ENCODE measurements at places on chromosomes 11 and 22.
A peak's percentile ranks its signal among the peaks of the same experiment; 100 is the strongest.

GRCh38 chr11:120141768-120142423, 4.0 kb upstream of the TRIM29 start:
- no peak for DNase-seq

GRCh38 chr22:29154364-29155048, 51.2 kb upstream of the EMID1 start:
- DNase-seq: peak; percentile 51

DNA sequence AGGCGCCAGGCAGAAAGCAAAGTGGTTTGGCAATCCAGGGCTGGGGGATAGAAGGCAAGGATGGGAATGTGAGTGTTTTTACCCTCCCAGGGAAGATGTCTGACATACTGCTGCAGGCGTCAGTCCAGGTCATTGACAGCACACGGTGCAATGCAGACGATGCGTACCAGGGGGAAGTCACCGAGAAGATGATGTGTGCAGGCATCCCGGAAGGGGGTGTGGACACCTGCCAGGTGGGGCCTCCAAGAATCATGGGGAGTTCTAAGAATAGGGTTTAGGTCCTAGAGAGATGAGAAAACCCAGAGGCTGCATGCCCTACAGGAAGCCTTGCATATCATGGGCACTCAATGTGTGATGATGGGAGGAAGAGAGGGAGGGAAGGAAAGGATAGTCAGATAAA, 28.3 kb upstream of the SMIM35 start:
- DNase-seq: no peak

- no peak for DNase-seq
Measured at GRCh38 chr11:116984589-116984988, 113.6 kb downstream of the SIK3 start.

DNA sequence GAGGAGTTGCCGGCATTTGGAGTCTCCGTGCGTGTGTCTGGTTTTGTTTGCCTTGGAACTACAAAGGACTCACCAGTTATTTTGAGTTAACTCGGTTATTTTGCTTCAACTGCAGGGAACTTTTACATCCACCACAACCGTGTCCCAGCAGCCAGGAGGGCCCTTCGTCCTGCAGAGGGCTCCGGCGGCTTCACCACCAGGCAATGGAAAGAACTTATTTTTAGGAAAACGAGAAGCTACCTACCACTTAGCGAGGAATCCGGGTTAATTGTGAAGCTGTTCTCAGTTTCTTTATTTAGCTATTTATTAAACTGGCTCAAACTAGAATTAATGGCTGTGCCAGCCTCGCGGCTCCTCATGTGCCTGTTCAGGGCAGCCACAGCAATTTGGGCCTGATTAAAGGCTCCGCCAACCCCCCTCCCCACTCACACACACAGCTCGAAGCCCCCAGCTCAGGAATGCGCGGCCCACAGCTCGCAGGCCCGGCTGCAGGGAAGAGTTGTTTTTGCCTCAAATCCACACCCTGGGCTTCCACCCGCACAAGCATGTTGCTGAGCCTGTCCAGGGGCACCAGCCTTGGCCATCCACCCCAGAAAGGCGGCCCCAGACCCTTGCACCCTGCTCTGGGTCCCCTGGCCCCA, 55.9 kb upstream of the FGF3 start:
- DNase-seq: no peak

GRCh38 chr11:134734141-134734845, 322.3 kb upstream of the B3GAT1 start:
- DNase-seq: no peak

- no peak for DNase-seq
Measured at GRCh38 chr11:10139656-10140055, 154.4 kb downstream of the SBF2 start.

- DNase-seq: no peak
Measured at GRCh38 chr11:78336877-78337553, 80.6 kb downstream of the GAB2 start.

DNA sequence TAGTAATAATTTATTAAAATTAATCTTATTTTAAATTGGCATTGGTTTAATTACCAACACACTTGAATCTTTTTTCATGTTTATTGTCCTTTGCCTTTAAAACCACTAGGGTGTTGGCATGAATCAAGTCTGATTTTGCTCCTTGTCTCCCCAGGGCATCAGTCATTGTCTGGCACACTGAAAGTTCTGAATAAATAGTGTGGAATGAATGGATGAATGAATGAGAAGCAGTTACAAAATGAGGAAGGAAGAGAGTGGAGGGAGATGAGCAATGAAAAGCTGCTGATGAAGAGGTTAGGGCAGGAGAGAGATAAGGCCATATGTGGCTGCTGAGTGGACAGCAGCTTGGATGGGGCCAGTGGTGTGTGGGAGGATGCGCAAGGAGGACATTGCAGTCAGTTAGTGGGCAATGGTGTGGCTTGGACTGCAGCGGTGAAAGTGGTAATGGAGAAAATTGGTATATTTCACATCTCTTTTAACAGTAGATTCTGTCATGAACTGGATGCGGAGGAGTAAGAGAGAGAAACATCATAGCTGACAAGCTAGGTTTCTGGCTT, 132.0 kb downstream of the SPON1 start:
- DNase-seq: no peak

GRCh38 chr11:63705526-63705925, 24.2 kb downstream of the RTN3 start:
- DNase-seq: no peak

DNA sequence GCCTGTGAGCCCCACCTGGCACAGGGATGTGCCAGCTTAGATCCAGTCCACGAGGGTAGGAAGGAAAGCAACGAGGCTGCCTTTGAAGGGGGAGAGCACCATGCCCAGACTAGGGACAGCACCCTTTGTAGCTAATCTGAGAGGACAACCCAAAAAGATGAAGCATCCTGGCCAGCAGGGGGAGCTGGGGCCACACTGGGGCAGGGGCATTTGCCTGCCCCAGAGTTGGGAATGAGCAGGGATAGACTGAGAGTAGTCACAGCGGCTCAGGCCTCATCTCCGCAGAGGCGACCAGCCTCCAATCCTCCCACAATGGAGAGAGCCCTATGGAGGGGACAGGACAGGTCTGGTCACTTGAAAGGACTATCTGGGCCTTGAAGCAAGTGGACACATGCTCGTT, 16.4 kb downstream of the LMO1 start:
- DNase-seq: no peak

- no peak for DNase-seq
Measured at GRCh38 chr11:95434009-95434408, 203.0 kb upstream of the SESN3 start.

DNA sequence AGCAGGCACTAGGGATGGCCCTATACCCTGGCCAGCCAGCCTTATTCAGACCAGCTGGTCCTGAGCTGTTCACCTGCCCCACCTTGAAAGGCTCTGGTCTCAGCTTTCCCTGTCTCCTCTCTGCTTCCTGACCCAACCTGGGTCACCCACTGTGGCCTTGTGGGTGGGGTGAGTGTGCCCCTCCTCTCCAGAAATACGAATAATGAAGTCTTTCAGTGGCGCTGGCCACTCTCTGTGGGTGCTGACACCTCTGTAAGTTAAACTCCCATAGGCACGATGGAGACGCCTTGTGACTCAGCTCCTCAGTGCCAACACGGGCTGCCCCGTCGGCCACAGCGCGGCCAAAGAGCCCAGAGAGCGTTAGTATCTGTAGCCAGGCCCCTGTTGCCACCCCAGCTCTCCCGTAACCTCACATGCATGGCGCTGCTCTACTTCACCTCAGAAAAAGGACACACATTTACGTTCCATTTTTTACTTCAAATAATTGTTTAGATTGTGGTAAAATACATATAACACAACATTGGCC, 74.6 kb upstream of the SEPTIN5 start:
- no peak for DNase-seq

GRCh38 chr22:27990451-27990840, 71.4 kb upstream of the PITPNB start:
- DNase-seq: no peak

DNA sequence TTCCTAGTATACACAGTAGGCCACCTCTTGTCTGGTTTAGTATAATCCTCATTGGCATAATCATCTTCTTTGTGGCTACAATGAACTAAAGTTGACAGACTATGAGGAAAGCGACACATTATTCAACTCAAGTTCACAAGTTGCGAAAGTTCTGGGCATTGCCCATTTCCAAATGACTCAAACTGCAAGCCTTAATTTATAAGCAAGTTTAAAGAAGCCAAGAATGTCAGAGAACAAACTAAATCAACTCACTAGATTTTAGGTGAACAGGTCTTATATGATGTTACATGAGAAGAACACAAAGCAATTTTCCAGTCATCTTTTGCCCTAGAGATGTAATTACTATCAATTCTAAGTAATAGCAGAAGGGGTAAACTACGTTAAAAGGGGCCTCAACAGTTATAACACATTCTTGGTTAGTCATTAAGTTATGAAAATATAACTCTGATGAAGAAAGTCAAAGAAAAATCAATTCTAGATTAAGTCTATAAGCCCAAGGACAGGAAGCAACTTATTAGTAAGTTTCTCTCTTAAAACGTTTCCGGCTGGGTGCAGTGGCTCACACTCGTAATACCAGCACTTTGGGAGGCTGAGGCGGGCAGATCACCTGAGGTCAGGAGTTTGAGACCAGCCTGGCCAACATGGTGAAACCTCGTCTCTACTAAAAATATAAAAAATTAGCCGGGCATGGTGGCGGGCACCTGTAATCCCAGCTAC, 21.5 kb downstream of the PICALM start:
- peak; percentile 27 for DNase-seq

DNA sequence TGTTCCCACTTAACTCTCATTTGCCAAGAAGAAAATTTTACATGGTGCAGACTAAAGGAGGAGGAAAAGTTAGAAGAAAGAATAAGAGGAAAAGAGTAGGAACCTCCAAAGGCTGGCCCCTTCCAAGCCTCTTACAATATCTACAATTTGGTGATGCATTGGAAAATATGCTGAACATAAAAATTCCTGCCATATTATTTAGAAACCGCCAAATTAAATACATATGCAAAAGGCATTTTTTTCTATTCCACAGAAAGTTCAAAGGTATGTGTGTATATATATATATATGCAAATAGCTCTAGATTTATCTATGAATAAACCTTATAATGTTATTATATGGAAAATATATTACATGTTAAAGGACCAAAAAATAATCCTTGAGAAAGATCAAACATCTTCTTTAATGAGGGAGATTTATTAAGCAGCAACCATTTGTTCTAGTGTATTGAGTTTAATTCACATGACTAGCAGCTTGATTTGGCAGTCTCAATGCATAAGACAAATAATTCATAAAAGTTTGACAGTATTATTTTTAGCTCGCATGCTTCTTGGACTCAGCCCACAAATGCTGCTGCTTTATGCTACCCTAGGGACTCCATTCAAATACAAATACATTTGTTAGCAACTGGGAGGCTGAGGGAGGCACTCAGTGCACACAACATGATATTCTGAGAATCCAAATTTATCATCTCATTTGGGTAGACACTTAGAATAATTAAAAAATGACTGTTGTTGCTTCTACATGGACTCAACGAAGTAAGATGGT, 184.9 kb downstream of the SBF2 start:
- DNase-seq: no peak

- DNase-seq: no peak
Measured at GRCh38 chr11:114442536-114442935, 3.3 kb downstream of the REXO2 start.

- DNase-seq: no peak
Measured at GRCh38 chr11:83583757-83584366, 297.7 kb upstream of the CCDC90B start.

DNA sequence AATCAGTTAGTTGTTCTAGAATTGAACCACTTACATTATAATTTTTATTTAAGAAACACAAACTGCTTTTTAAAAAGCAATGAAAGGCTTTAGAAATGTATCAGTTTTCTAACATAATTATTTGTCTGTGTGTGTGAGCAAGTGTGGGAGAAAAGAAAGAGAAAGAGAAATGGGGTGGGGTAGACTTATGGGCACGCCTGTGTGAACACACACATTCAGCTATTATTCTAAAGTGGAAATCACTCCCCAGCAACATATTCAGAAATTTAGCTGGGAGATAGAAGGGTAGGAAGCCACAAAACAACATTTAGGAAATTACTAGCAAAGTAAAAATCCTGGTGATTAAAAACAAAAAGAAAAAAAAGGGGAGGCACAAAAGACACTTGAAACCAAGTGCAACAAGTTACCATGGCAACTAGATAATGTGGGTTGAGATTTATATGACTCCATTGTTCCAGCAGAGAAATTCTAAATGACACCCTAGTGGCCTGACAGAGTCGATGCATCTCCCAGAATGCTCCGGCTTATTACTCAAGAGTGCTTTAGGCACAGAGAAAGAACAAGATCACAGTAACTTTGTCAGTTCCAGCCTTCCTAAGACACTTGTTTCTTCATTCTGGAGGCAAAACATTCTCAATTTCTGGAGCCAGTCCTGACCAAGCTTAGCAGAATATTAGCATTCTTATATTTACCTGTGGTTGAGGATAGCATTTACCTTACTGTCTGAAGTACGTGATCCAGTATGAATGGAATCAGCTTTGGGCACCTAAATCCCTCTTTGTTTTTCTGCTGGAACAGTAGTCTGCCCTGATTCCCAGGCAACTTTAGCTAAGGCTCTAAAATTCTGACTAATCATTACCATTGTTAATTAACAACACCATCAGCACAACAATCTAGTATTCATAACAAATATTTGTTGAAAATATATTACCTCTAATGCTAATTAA, 444.4 kb downstream of the DLG2 start:
- DNase-seq: no peak

DNA sequence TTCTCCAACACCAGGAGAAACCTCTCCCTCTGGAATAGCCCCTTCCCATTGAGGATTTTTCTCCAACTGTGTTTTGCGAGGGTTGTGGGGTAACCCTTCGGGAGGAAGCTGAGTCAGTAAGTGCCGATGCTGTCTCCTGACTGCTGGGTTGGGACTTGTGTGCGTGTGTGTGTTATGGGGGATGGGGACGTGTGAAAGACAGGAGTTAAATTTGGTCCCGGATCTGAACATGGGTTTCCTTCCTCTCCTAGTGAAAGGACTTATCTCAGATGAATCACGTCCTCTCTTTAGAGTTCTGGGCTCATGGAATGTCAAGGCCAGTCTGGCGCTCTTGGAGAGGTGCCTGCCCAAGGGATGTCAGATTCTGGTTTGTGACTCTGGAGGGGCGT, 33.3 kb downstream of the KIAA1671 start:
- no peak for DNase-seq

GRCh38 chr22:38745676-38746460, 9.9 kb downstream of the SUN2 start:
- no peak for DNase-seq

GRCh38 chr22:49039625-49040024, 788.0 kb downstream of the BRD1 start:
- DNase-seq: no peak

DNA sequence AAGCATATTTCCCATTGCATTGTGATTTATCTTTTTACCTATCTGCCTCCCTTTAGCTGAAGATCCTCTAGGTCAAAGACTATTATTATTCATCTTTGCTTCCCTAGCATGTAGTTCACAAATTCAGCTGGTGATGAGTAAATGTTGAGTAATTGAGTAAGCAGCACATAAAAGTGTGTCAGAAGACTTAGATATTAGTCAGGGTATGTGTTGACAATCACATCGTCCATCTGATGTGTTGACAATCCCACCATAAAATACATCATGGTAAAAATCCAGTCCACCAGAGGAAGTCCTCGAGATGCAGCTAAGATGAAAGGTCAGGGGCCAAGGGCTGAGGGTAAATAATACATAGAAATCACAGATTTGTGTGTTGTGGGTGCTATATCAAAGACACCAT, 22.9 kb upstream of the ABTB2 start:
- no peak for DNase-seq
